Fibroblast of skin of right biceps (primary cell): ENCODE measurements at places on chromosomes 7 and 10.

DNA sequence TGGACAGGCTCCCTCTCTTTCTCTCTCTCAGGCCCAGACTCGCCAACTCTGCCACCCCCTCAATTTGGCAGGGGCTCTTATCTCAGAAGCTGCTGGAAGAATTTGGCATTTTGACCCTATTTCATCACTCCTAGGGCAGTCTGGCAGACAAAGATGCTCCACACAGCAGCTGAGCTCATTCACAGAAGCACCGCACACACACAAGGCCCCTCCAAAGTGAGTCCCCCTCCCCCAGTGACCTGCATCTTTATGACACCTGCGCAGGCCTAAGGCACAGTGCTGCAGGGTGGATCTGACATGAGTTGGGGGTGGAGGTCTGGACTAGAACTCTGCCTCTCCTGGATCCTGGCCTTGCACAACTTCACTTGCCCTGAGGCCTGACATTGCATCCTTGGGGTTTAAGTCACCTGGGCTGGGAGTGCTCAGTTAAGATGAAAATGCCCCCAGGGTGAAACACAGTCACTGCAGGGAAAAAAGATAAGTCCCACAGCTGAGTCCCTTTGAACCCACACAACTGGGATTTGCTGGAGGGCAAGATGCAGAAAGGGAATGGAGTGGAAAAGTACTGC lies 41.1 kb upstream of the DUSP5 start:
- no peak for DNase-seq

GRCh38 chr10:93220296-93221170 lies 146.8 kb downstream of the CYP26A1 start:
- no peak for DNase-seq

DNA sequence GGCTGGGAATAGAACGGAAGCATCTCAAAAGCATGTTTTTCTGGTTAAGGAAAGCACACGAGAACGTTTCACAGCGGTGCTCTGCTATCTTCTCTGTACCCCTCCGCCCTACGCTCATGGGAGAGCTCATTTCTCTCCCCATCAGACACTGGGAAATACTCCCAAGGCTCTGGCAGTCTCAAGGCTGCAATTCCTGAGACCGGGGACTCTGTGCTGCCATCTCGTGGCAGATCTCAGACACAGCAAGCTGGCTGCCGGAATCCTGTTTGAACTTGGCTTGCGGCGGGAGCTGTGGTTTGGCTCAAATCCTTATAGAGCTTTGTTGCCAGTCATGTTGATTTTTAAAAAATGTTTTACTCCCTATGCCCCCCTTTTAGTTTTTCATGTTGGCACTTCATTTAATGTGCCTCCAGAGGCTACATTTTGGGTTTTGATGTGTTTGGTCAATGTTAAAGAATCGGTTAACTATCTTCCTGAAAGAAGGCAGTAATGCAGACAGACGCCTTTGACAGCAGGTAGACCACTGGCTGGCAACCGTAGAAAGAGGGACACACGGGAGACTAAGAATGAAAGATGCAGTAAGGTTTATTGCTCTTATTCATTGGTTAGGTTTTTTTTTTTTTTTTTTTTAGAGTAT lies 27.6 kb downstream of the BMPER start:
- peak; percentile 92 for DNase-seq

DNA sequence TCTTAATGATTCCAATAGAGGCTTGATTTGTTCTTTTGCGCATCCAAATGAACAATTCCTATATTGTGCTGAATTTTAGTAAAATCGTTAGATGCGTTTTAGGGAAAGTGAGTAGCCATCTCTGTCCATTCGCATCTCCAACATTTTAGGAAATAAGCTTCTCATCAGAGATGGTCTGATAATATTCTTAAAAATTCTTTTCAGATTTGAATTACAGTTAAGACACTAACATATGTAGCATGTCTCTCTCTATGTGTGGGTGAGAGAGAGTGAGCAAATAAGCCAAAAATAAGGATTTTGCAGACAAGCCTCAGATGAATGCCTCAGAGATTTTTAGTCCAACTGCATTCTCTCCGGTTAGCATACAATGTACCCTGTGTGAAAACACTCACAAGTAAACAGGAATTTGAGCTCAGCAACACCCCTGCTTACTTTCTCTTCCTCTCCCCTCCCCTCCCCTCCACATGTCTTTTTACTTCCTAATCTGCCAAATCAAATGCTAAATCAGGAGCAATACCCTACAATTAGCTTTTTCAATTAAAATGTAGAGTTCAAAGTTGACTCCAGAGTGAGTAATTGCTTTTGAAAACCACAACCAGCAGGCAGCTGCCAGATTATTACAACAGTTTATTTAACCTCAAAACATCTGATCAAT lies 354.4 kb downstream of the CRPPA start:
- DNase-seq: no peak

DNA sequence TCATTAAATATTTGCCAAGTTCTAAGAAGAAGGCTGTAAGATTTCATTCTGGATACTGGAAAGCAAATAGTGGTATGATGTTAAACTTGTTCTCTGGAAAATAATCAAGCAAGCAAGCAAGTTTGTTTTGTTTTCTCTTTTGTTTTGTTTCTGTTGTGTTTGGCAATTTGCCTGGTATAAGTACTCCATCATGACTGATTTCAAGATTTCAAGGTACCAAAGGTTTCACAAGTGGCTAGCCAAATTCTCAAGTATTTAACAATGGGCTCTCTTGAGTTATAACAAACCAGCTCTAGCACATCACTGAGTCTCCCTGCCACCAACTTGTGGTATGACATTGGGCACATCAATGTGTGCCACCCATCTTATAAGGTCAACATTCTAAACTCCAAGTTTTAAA lies 151.7 kb upstream of the IGFBP3 start:
- DNase-seq: no peak

DNA sequence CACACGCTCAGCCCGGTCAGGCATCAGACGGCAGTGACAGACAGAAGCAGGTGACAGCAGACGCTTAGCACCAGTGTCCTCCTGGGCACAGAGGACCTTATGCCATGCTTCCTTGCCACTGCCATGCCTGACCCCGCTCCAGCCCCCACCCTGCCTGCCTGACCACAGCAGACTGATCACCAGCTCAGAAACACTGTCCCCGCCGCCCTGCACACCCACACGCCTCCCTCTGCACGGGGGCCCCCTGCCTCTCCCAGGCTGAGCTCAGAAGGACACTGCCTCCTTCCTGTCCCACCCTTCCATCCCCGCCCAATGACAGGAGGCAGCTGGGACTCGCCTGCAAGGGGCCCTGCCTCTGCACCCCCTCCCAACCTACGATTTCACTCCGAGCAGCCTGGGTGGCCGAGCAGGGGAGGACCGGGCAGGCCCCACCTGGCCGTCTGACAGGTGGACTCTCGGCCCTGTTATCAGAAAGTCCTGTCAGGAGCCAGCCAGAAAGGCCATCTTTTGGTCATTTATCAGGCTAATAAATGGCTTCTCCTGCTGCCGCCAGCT lies 183.4 kb downstream of the ELFN1 start:
- DNase-seq: no peak

- DNase-seq: no peak
Measured at GRCh38 chr7:87003872-87004798, 55.3 kb downstream of the ELAPOR2 start.

- peak; percentile 56 for DNase-seq
Measured at GRCh38 chr10:125093199-125093973, 67.0 kb downstream of the CTBP2 start.

- DNase-seq: peak; percentile 94
Measured at GRCh38 chr10:117342641-117343040, 32.6 kb downstream of the PDZD8 start.

DNA sequence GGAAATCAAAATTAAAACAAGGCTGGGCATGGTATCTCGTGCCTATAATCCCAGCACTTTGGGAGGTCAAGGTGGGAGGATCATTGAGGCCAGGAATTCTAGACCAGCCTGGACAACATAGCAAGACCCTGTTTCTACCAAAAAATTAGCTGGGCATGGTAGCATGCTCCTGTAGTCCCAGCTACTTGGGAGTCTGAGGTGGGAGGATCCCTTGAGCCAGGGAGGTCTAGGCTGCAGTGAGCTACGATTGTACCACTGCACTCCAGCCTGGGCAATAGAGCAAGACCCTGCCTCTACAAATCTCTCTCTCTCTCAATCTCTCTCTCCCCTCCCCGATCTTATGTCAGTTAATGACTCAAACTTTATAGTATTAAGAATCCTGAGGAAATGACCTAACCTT lies 3.8 kb downstream of the KPNA7 start:
- DNase-seq: no peak

- DNase-seq: no peak
Measured at GRCh38 chr7:113308399-113308798, 190.0 kb upstream of the SMIM30 start.

GRCh38 chr7:92061154-92061553 lies 73.1 kb downstream of the CYP51A1 start:
- DNase-seq: no peak

DNA sequence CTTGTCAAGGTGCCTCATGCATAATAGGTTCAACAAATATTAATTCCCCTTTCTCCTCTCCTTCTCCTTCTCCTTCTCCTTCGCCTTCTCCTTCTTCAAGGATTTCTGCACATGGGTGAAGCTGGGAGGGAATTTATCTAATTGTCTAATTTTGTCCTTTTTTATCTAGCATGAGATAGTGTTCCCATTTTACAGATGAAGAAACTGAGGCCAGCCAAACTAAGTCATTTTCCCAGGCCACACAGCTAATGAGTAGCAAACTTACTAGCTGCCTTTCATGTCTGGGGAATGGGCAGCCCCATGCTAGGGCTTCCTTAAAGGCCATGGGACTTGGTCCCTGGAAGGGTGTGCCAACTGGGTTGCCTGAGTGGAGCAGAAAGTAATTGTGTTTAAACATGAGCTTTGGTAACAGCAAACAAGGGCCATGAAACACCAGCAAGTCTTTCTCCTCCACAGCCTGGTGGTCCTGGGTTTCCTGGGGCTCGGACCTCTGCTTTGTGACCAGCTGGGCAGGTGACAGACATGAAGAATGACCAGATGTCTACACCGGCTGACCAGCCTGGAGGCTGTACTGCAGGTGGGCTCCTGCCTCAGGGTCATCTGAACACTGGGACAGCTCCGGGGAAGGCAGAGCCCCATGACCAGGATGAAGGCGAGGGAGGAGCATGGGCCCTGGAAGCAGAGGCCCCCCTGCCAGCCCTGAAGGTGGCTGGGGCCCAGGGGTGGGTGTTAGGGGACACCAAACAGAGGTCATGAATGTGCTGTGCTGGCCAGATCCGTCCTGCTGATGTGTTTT lies 138.0 kb downstream of the PTPN20 start:
- DNase-seq: no peak

DNA sequence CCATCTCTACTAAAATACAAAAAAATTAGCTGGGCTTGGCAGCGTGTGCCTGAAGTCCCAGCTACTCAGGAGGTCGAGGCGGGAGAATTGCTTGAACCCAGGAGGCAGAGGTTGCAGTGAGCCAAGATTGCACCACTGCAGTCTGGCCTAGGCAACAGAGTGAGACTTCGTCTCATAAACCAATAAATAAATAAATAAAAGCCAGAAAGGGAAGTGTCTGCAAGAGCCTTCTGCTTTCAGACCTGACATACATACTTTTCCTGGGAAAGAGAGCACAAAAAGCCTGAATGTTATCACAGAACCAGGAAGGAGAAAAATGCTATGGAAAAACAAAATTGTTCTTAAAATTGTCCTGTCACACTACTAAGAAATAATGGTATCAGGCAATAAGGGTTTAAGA lies 4.1 kb upstream of the KIF5B start:
- no peak for DNase-seq

DNA sequence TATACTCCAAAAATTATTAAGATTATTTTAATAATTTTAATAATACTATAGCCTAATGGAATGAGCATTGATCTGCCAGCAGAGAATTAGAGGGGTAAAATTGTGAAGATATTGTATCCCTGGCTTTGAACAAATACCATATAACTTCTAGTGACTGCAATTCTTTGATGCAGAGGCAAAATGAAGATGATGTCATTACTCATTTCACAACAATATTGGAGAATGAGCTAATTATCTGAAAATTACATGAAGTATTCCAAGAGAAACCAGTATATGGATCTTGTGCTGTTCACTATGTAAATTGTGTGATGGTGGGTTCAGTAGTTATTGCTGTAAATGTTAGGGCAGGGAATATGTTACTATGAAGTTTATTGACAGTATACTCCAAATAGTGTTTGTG lies 80.2 kb downstream of the CFTR start:
- DNase-seq: no peak

DNA sequence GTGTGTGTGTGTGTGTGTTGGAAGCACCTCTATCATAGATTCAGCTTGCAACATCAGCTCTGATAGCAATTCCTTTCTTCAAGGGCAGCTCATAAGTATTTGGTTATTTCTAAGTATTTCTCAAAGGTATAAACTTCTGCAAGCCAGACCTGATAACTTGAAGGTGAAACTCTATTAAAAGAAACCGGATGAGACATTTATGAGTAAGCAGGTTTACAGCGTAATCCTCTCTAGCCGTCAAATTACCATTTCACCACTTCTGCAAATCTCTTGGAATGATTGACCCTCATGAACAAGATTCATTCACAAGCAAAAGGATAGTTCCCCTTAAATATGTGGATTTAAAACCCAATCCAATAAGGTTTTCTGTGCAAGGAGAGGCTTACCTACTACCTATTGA lies 23.1 kb downstream of the PDE1C start:
- DNase-seq: no peak

DNA sequence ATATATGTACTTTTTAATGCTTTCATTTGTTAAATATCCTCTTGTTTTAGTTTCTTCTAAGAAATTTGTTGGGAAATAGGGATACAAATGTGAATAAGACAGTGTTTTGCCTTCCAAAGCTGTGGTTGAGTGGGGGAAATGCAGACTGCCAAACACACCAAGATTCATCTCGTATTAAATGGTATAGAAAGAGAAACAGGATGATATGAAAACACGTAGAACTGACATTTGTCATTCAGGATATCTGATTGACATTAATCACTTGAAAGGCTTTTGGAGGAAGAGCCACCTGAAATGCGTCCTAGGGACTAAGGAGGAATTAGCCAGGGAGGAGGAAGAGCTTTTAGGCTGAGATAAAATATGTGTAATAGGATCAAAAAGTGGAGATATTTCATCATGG lies 287.4 kb upstream of the SEMA3C start:
- DNase-seq: no peak

DNA sequence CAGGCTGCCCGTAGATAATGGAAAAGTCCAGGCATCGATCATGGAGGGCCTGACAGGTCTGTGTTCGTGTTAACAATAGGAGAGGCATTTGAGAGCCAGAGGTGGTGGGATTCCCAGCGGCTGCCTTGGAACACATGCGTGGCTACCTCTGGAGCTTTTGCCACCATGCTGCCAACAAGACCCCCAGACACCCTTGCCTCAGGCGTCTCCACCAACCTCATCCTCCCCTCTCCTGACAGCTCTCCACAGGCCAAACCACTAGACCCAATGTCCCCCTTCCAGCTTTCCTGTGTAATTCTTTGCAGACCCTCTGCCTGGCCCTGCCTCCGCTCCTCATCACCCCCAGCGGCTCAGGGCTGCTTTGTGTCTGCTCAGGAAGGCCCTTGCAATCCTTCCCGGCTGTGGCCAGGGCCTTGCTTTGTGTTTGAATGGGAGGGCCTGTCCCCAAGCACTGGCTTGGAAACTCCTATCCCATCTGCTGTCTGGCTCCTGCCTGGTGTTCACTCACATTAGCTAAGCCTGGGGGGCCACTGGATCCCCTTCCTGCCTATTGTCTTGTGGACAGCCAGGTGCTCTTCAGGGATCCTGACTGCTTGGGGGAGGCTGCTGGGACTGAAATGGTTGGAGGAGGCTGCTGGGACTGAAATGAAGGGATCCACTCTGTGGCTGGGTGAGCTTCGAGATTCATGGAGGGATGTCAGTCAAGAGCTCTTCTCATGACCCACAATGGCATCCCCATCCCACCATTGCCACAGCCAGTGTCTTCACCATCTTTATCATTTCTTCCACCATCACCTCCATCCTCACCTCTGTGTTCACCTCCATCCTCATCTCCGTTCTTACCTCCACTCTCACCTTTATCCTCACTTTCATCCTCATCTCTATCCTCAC lies 60.8 kb upstream of the ELN start:
- no peak for DNase-seq
